Activated CD8-positive, alpha-beta memory T cell treated with anti-CD3 and anti-CD28 coated beads, Interleukin-2, amount 50 U/mL, for 4 hours (primary cell): ENCODE measurements at places on chromosomes 11 and 22.

- DNase-seq: no peak
Measured at GRCh38 chr11:76248210-76248609, 41.9 kb upstream of the WNT11 start.

DNA sequence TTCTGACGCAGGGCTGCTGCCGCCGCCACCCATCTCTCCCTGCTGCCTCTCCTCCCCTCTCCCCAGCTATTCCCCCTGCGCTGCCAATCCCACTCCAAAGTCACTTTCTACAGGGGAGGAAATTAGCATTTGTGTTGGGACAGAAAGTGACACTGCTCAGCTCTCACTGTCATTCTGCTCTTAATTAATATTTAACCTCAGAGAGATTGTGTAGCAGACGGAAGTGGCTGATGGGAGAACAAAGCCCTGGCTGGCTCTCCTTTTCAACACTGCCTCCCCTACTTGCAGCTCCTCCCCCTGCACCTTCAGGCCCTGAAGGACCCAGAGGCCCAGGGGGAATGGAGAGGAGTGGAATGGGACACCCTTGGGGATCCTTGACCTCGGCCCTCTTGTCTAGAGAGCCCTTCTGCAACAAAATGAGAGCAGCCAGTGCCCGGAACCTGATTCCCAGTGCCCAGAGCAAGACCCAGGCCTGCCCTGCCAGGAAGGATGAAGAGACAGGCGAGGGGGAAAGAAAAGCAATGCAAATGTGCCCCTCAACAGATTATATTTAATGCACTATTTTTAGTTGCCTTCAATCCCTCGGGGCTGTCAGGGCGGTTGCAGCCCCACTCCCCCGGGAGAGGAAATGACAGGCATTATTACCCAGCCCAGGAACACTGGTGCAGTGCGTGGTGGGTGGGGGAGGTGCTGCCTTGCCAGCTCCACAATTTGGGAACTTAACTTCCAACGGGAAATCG, 14.6 kb upstream of the NRGN start:
- no peak for DNase-seq

DNA sequence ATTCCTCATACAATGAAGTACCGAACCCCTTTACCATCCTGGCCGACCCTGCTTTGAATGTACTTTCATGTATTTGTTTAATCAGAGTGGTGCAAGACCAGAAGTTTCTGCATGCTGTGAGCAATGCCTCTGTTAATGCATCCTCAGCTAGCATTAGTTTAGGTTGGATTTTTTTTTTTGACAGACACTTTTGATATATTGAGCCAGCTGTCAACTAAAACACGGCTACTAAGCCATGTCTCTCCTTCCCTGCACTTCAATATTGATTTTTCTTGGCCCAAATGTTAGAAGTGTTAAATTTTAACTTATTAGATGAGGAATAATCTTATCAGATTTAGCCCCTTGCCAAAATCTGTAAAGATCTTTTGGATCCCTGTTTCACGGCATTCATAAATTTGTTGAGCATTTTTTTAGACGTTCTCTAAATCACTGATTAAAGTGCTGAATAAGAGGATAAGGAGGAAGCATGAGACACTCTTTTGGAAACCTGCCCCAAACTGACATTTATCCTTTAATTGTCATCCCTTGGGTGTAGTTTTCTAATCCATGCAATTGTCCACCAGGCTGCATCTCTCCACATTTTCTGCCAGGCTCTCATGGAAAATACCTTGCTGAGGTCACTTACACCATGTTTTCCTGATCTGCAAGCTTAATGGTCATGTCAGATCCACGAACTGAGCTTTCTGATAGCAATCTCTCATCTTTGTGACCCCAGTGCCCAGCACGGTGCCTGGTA, 130.7 kb downstream of the FEZ1 start:
- no peak for DNase-seq

GRCh38 chr22:29632672-29633071, 29.2 kb downstream of the NF2 start:
- no peak for DNase-seq

GRCh38 chr11:8313504-8314090, 49.9 kb upstream of the LMO1 start:
- DNase-seq: no peak

DNA sequence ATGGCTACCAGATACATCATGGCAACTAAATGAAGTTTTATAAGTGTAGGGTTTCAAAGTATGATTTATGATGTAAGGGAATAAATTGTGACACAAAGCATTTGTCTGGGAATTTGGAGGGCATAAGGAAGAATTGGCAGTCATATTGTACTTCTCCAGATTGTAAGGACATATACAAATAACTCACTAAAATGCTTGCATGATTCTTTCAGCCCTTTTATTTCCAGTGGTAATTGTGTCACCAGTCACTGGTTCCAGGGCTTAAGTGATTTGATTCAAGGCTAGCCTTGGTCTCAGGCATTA, 299.4 kb upstream of the ANO5 start:
- no peak for DNase-seq

DNA sequence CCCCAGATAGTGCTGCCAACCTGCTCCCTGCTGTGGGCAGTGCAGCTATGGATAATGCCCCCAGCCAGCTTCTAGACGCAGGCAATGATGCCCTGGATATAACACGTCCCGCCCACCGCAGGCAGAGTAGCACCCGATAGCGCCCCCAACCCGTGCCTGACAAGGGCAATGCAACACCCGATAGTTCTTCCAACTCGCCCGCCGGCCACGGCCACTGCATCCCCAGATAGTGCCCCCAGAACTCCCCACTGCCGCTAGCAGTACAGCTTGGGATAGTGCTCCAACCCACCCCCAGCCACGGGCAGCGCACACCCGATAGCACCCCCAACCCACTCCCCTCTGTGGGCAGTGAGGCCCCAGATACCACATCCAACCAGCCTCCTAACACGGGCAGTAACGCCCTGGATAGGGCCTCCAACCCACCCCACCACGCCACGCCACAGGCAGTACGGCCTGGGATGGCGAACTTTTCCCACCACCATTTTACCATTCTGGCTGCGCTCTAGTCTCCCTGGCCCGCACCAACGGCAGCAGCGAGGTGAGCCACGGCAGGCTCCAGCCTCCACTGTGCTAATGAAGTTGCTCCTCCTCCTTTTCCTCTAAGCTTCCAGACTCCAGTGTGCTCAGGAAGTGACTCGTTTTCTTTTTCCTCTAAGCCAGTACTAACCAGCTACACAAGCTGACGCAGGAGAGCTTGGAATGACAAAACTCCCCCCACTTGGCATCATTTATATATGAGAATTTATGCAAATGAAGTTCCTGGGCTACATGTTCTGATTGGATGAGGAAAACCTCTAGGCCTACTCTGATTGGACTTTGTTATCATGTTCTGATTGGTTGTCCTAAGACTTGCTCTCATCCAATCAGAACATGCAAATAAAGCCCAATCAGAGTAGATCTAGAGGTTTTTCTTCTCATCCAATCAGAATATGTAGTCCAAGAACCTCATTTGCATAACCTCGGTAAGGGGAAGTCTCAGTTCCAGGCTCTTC, 3.0 kb upstream of the RFPL3 start:
- no peak for DNase-seq

GRCh38 chr22:24433828-24434470, 6.5 kb downstream of the ADORA2A start:
- DNase-seq: no peak

- no peak for DNase-seq
Measured at GRCh38 chr11:36395978-36396736, 100.1 kb downstream of the PRR5L start.

DNA sequence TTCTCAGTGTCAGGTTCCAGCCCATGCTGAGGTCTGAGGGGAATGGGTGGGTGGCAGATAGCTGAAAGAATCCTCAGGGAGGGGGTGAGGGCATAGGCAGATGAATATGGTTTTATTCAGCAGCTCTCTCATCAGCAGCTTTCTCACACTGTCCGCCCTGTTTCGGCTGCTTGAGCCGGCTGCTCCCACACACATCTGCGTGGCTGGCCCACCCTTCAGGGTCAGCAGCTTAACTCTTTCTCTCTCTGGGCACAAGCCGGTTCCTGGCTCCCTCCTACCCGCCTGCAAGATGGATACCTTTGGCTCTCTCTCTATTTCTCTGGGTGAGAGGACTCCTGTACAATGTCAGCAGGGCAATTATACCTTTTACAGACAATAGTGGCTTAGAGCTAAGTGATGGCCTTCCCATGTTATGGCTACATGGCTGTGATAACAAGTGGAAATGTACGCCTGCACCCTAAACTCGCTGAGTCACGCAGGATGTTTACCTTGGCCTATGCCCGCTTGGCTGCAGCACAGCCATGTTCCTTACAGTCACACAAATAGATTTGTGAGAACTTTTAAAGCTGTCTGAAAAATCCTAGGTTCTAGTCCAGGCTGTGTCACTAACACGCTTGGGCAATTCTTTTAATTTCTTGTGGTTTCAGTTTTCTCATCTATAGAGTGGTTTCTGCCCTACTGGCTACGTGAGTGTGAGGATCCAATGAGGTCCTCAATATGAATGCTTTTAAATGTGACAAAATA, 4.1 kb downstream of the MMP20 start:
- no peak for DNase-seq

GRCh38 chr22:41998361-41999261, at the start of gene WBP2NL:
WBP2NL (plus strand) TSS chr22:41998788; CDS start chr22:41998819, 31 bp downstream.
- DNase-seq: peak; percentile 88

GRCh38 chr11:1515082-1516060, 28.8 kb upstream of the MOB2 start:
- peak; percentile 77 for DNase-seq

DNA sequence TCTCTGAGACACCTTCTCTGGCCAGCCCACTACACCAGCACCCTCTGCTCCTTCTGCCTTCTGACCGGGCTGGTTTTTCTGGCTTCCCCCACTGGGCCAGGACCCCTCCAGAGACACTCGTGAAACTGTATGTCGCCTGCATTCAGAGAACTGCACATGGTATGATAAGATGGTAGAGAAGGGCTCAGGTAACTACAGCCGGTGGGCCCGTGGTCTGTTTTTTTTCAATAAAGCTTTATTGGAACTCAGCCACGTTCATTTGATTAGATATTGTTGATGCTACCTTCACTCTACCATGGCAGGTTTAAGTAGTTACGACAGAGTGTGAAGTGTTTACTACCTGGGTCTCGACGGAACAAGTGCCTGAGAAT, 514.0 kb downstream of the TBC1D22A start:
- no peak for DNase-seq

GRCh38 chr11:57301711-57302423, 22.9 kb downstream of the TNKS1BP1 start:
- DNase-seq: no peak

GRCh38 chr22:37726241-37726887, 29.5 kb downstream of the TRIOBP start:
- no peak for DNase-seq

DNA sequence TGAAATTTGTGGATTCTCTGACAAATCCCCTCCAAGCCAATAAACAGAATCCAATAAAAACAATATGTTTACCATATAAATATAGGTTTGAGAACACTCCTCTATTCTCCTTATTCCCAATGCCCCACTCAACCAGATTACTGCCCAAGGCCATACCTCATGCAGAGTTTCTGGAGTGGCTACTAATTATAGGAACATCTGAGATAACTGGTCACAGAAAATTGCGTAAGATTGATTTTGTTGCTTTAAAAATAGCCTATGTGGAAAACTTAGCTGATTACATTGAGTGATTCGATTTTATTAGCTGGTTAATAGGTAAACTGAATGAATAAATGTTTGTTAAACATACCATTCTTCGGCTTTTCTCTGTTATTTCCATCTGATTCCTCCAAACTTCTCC, 48.0 kb downstream of the ME3 start:
- no peak for DNase-seq

DNA sequence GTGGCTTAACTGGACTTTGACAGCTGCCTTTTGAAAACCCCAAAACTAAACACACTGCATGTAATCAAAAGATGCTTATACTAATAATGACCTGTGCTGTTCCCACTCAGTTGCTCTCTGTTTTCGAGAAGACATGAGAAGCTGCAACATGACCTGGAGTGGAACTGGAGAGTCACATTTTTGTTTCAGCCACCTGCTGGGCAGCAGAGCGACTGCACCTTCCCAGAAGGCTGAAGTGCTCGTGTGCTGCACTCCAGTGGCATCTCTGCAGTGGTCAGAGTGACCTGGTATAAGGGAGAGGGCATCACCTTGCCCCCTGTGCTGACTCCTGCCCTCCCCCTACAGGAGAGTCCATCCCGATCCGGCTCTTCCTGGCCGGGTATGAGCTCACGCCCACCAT, 8.6 kb downstream of the THYN1 start:
- no peak for DNase-seq

DNA sequence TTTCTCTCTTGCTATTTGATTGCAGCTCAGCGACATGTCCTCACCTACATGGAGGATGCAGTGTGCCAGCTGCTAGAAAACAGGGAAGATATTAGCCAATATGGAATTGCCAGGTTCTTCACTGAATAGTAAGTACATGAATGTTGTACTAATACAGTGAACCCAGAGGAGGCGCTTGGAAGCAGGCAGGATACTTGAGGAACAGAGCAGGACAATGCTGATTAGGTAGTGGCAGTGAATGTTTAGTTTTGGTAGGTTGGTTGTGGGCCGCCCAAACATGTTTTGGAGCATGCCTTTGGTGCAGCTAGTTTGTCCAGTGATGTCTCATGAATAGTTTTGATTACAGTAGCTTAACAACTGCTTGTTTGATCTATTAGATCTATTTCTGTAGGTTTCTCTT, 50.6 kb downstream of the CSTPP1 start:
- no peak for DNase-seq

DNA sequence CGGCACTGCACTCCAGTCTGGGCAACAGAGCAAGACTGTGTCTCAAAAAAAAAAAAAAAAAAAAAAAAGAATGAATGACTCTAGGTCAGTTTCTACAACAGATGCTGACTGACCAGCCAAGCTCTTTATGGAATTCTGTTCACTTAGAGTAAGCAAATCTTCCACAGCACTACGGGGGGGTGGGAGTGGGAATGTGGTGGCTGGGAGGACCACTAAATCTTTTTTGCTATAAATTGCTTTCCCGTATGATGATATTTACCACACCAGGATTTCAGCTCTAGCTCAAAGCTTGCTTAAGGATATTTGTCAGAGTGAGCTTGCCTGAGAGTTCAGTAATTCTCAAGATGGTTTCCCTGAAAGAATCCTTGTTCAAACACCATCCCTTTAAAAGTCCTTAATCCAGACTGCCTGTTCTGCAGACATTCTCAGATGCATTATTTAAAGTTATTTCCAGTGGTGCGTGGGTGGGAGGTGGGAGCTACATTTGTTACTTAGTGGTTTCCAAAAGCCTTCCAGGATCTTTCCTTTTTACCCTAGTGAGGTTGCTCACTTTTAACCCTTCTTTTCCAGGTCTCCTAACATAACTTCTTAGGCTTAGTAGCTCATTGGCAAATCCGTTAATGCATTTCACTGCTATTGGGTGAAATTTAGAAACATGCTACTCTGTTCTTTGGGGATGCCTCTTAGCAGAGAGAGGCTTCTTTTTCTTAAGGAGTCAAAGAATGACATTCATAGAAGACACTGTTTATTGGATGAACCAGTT, 65.9 kb downstream of the UBASH3B start:
- DNase-seq: no peak

GRCh38 chr11:16603890-16604793, 134.3 kb upstream of the C11orf58 start:
- no peak for DNase-seq

DNA sequence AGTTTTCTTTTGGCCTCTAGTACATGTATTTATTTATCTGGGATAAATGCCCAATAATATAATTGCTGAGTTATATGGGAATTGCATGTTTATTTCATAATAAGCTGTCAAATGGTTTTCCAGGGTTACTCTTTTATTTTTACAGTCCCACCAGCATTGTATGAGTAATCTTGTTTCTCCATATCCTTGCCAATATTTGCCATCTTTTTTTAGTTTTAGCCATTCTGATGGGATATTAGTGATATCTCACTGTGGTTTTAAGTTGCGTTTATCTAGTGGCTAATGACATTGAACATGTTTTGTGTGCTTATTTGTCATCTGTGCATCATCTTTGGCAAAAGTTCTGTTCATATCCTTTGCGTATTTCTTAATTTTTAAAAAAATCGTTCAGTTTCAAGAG, 372.8 kb upstream of the CCDC179 start:
- no peak for DNase-seq
